Colonic mucosa (tissue), 4 donors: ENCODE measurements at places on chromosomes 4 and X. TPM values are rescaled to one million over a fixed set of nuclear protein-coding genes. Genes with fewer than 3 reads are reported as not detected.

Gene WDR13
- 121 TPM for total RNA-seq

Gene PGRMC2
- 116 TPM for total RNA-seq

Gene CFAP47
- total RNA-seq = not detected

Gene MFAP3L
- total RNA-seq = 4.7 TPM

Gene TMEM175
- 30.2 TPM for total RNA-seq

Gene CXCL11
- not detected for total RNA-seq

DNA sequence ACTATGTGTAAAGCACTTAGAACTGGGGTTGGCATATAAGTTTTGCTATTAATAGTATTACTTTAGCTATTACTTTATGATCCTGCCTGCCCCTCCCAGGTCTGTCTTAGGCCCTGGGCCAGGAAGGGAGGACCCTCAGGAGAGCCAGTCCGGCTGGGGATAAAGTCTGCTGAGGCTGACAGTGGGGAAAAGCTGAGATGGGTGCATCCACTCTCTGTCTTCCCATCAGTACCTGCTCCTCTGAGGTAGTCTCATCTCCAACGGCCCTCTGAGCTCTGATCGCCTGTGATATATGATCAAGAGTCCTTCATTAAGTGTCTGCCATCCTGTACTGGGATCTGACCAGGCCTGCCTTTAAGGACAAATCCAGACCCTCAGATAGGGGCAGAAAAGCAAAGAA is 156.5 kb upstream of the PJA1 start:
- H3K4me1 ChIP-seq = no peaks in the 10 kb centered on the region
- no peak overlapping the region for H3K4me3 ChIP-seq
- no peaks in the 10 kb centered on the region for H3K27me3 ChIP-seq
- H3K36me3 ChIP-seq = no peaks in the 10 kb centered on the region

- no peaks in the 10 kb centered on the region for H3K27me3 ChIP-seq
- no peaks in the 10 kb centered on the region for H3K36me3 ChIP-seq
- no peaks in the 10 kb centered on the region for H3K4me1 ChIP-seq
- no peak overlapping the region for H3K4me3 ChIP-seq
Measured at GRCh38 chr4:170110285-170110672, 20.5 kb upstream of the AADAT start.

GRCh38 chr4:105807496-105807895 is 87.8 kb upstream of the NPNT start:
- no peaks in the 10 kb centered on the region for H3K27me3 ChIP-seq
- no peak overlapping the region for H3K4me3 ChIP-seq
- H3K36me3 ChIP-seq = no peaks in the 10 kb centered on the region
- no peak for DNase-seq
- H3K27ac ChIP-seq = no peak overlapping the region

DNA sequence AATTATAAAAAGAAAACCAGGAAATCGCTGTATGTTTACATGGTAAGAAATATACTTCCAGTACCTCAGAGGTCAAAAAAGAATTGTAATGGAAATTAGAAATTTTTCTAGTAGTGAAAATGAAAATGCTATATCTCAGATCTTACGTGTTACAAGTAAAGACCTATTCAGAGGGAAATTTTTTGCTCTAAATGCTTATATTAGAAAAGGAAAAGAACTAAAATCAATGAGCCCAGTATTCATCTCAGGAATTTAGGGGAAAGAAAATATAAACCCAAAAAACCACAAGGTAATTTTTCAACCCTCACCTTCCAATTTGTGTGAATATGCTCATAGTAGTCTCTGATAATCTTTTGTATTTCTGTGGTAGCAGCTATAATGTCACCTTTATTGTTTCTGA is 145.6 kb downstream of the RAP1GDS1 start:
- H3K27me3 ChIP-seq = no peaks in the 10 kb centered on the region
- DNase-seq = no peak
- H3K4me1 ChIP-seq = no peaks in the 10 kb centered on the region
- no peak overlapping the region for H3K27ac ChIP-seq

GRCh38 chrX:119682019-119682989 is 10.7 kb downstream of the SEPTIN6 start:
- H3K27me3 ChIP-seq = no peaks in the 10 kb centered on the region
- H3K4me3 ChIP-seq = no peak overlapping the region

GRCh38 chrX:2320580-2321327 is 180.0 kb downstream of the DHRSX start:
- H3K4me3 ChIP-seq = no peak overlapping the region
- no peak overlapping the region for H3K27ac ChIP-seq
- no peaks in the 10 kb centered on the region for H3K27me3 ChIP-seq
- H3K4me1 ChIP-seq = no peaks in the 10 kb centered on the region
- no peaks in the 10 kb centered on the region for H3K36me3 ChIP-seq

DNA sequence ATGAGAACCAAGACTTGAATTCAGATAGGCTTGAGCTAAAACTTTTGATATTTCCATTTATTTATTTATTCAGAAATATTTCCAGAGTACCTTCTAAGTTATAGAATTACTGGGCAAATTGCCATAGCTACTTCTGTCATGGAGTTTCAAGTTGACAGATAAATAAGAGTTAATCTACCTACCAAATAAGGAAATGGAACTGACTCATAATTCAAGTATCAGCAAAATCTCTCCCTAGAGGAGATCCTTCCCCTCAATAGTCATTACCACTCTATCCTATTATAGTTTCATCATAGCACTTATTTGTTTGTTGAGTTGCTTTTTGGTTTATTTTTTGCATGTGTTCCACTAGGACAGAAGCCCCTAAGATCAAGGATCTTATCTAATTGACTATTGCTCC is 48.8 kb upstream of the CCSER1 start:
- no peak for DNase-seq
- no peak overlapping the region for H3K4me3 ChIP-seq
- H3K27me3 ChIP-seq = no peaks in the 10 kb centered on the region
- H3K36me3 ChIP-seq = no peaks in the 10 kb centered on the region
- H3K4me1 ChIP-seq = no peaks in the 10 kb centered on the region

GRCh38 chr4:107857741-107858140 is 33.0 kb downstream of the SGMS2 start:
- DNase-seq = no peak
- no peaks in the 10 kb centered on the region for H3K27me3 ChIP-seq
- H3K4me3 ChIP-seq = no peak overlapping the region
- H3K4me1 ChIP-seq = no peaks in the 10 kb centered on the region
- H3K36me3 ChIP-seq = no peaks in the 10 kb centered on the region
- no peak overlapping the region for H3K27ac ChIP-seq

- peaks cover 10% of the 10 kb centered on the region for H3K27me3 ChIP-seq
- DNase-seq = no peak
- no peak overlapping the region for H3K4me3 ChIP-seq
- no peaks in the 10 kb centered on the region for H3K4me1 ChIP-seq
- H3K36me3 ChIP-seq = no peaks in the 10 kb centered on the region
- no peak overlapping the region for H3K27ac ChIP-seq
Measured at GRCh38 chrX:13547671-13548070, 21.7 kb upstream of the EGFL6 start.

DNA sequence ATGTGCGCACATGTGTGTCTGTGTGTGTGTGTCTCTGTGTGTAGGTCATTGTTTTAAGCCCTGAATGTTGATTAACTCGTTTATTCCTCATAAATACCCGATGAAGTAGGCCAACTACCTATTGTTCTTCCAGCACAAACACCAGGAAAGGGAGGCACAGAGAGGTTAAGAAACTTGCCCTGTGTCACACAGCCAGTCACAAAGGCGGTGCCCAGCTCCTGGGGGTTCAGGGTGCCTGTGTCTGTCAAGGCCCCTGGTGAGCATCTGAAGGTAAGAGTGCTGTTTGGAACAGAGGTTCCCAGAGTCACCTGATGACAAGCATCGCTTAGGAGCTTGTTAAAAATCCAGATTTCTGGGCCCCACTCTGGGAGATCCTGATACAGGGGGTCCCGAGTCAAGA is 18.0 kb upstream of the SH3TC1 start:
- peaks cover 13% of the 10 kb centered on the region for H3K4me1 ChIP-seq
- H3K4me3 ChIP-seq = no peak overlapping the region
- no peak for DNase-seq
- H3K27ac ChIP-seq = no peak overlapping the region
- no peaks in the 10 kb centered on the region for H3K27me3 ChIP-seq

GRCh38 chr4:165682611-165683010 is 190.4 kb upstream of the TLL1 start:
- no peak for DNase-seq
- no peaks in the 10 kb centered on the region for H3K4me1 ChIP-seq
- H3K27me3 ChIP-seq = no peaks in the 10 kb centered on the region
- no peak overlapping the region for H3K27ac ChIP-seq

DNA sequence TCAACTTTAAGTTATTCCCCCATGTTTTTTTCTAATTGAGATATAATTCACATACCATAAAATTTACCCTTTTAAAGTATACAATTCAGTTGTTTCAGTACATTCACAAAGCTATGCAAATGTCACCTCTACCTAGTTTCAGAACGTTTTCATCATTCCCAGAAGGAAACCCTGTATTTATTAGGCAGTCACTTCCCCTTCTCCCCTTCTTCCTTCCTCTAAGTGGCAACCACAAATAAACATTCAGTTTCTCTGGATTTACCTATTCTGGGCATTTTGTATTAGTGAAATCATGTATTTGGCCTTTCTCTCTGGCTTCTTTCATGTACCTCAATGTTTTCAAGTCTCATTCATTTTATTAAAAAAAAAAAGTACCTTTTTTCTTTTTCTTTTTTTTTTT is 101.9 kb downstream of the TET2 start:
- no peak overlapping the region for H3K4me3 ChIP-seq
- H3K36me3 ChIP-seq = no peaks in the 10 kb centered on the region
- H3K27me3 ChIP-seq = no peaks in the 10 kb centered on the region
- H3K27ac ChIP-seq = no peak overlapping the region

GRCh38 chrX:97740044-97740443 is 856.3 kb downstream of the RPA4 start:
- H3K4me3 ChIP-seq = no peak overlapping the region
- no peaks in the 10 kb centered on the region for H3K4me1 ChIP-seq
- H3K36me3 ChIP-seq = no peaks in the 10 kb centered on the region
- H3K27ac ChIP-seq = no peak overlapping the region
- no peaks in the 10 kb centered on the region for H3K27me3 ChIP-seq

DNA sequence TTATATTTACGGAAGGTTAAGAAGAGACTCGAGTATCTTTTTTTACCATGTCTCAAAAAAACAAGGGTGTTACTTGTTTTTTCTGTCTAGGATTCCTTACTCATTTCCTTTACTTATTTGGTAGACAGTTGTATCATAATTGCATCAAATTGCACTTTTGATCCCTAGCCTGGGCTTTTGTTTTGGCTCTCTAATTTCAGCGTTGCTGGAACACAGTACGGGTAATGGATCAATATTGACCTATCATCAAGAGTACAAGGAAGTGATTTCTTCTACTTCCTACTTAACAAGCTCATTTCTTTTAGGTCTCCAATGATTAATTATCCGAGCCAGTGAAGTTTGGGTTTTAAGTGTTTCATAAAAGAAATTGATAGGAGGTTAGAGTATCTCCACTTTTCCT is 16.8 kb downstream of the AIMP1 start:
- no peak overlapping the region for H3K4me3 ChIP-seq
- no peaks in the 10 kb centered on the region for H3K36me3 ChIP-seq
- no peaks in the 10 kb centered on the region for H3K27me3 ChIP-seq
- no peak for DNase-seq
- H3K4me1 ChIP-seq = no peaks in the 10 kb centered on the region
